ENCODE measurements at places on chromosomes 1 and 21.

- DNase-seq, result no peak
- H3K4me1 ChIP-seq, result no peaks in the 10 kb centered on the region
- no peak overlapping the region for H3K27ac ChIP-seq
- no peaks in the 10 kb centered on the region for H3K27me3 ChIP-seq
- no peak overlapping the region for H3K4me3 ChIP-seq
These were observed 28.6 kb downstream of the LRIG2 start for GRCh38 chr1:113101588-113101987.

DNA sequence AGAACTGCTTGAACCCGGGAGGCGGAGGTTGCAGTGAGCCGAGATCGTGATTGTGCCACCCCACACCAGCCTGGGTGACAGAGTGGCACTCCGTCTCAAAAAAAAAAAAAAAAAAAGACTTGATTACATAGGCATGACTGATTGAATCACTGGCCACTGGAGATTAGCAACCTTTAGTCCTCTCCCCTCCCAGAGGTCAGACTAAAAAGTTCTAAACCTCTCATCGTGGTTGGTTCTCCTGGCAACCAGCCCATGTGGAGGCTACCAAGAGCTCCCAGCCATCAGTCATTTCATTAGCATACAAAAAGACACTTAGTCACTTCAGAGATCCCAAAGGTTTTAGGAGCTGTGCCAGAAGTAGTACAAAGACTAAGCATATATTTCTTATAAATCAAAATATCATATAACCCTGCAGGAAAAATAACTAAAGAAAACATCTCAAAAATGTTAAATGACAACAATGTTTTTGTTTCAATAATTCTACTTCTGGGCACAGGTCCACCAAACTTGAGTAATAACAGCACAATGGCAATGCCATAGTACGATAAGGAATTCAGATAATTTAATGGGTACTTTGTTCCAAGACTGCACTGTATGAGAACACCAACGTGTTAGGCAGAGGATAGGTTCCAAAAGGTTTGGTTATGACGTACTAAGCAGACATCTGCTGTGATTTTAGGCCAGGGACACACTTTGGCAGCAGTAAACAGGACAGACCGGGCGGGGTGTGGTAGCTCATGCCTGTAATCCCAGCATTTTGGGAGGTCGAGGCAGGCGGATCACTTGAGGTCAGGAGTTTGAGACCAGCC lies 18.1 kb downstream of the USP48 start:
- DNase-seq, result no peak
- H3K27me3 ChIP-seq, result no peaks in the 10 kb centered on the region
- no peaks in the 10 kb centered on the region for H3K36me3 ChIP-seq
- H3K4me3 ChIP-seq, result no peak overlapping the region
- peaks cover 82% of the 10 kb centered on the region for H3K4me1 ChIP-seq
- H3K27ac ChIP-seq, result no peak overlapping the region

DNA sequence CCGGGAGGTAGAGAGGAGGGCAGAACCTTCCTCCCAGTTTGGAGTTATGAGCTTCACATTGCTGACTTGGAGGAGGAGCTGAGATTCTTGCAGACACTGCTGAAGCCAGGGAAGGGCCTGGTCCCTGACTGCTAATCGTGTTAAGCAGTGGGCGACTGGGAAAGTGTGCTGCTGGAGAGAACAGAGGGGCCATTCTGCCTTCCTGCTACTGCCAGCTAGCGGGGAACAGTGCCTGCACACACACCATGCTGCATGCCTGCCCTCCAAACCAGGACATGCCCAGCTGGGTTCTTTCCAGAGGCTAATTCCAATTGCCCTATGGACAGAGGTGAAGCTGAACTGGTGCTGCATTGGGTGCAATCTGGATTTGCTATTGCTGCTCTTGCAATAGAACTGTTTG lies 281.4 kb downstream of the AJAP1 start:
- no peaks in the 10 kb centered on the region for H3K27me3 ChIP-seq
- no peak overlapping the region for H3K27ac ChIP-seq
- H3K36me3 ChIP-seq, result no peaks in the 10 kb centered on the region
- no peak overlapping the region for H3K4me3 ChIP-seq

DNA sequence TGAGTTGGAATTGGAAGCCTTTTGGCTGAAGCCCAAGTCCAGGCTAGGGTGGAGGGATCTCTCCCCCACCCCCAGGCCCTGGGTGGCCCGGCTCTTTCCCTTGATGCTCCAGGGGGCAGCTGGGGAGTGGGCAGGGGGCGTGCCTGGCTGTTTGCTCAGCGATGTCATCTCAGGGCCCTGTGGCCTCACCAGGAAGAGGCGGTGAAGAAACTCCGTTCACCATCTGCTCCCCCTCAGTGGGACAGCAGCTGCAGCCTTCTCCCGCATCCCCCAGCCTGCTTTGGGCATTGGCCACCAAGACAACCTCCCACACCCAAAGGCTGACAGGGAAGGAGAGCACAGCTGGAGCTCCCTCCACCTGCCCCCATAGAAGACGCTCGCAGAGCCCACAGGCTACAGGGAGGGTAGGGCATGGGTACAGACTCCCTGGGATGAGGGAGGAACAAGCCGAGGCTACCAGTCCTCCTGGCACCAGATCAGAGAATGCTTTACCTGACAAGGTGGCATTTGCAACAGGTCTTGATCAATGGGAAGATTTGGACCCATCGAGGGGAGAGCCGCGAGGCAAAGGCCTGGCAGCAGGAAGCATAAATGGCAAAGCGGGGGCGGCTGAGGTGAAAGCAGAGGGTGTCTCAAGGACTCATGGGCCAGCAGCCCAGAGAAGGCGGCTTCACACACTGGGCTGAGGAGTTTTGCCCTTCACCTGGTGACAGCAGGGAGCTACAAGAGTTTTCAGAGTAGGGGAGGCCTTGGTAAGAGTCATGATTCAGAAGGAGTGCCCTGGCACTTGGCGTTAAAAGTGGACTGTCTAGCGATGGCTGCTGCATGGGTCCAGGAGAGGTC lies 6.5 kb upstream of the GUCA2A start:
- H3K4me1 ChIP-seq, result no peaks in the 10 kb centered on the region
- no peak overlapping the region for H3K27ac ChIP-seq
- no peak overlapping the region for H3K4me3 ChIP-seq
- DNase-seq, result no peak

DNA sequence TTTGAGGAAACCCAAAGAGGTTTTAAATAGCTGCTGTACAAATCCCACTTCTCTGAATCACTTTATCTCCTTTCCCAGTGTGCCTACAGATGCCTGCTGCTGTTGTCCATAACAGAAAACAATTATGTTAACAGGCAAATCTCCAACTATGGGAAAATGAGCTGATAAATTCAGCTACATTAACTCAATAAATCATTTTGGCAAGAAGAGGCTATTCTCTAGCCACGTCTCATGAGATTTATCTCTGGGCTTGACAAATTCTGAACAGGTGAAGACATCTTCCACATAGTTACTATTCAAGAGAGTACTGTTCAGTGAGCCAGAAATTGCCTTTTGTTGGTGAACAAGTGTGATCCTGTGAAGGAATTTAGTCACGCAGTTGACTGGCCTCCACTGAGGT lies 327.1 kb upstream of the FMN2 start:
- H3K27me3 ChIP-seq, result no peaks in the 10 kb centered on the region
- H3K4me3 ChIP-seq, result no peak overlapping the region
- H3K4me1 ChIP-seq, result no peaks in the 10 kb centered on the region

GRCh38 chr1:234582681-234583301 lies 27.2 kb downstream of the IRF2BP2 start:
- no peaks in the 10 kb centered on the region for H3K4me1 ChIP-seq
- no peaks in the 10 kb centered on the region for H3K36me3 ChIP-seq
- peaks cover 2% of the 10 kb centered on the region for H3K27me3 ChIP-seq
- H3K4me3 ChIP-seq, result no peak overlapping the region
- DNase-seq, result no peak

GRCh38 chr1:4140821-4141220 lies 240.7 kb upstream of the C1orf174 start:
- H3K27ac ChIP-seq, result no peak overlapping the region
- H3K4me3 ChIP-seq, result no peak overlapping the region
- no peak for DNase-seq
- H3K4me1 ChIP-seq, result no peaks in the 10 kb centered on the region
- H3K36me3 ChIP-seq, result no peaks in the 10 kb centered on the region
- peaks cover 15% of the 10 kb centered on the region for H3K27me3 ChIP-seq
